CD4-positive, alpha-beta T cell treated with Interleukin-4 for 1 hour (primary cell): ENCODE measurements at places on chromosomes 12 and 14.
A peak's percentile ranks its signal among the peaks of the same experiment; 100 is the strongest.

DNA sequence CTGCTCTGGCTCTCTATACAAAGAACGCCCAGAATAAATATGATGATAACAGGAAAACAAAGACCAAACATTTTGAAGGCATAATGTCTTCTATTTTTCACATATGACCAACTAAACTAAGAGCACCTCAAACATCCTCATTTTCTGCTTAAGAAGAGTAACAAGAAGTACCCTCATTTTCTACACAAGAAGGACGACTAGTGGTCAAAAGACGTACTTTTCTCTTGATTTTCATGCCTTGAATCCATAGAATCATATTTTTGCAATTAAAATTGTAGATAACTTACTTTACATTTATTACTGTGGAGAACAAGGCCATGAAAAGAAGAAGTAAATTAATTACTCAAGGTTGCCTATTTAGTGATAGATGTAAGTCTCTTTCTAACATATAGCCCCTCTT, 358.6 kb downstream of the DUSP6 start:
- DNase-seq: no peak

DNA sequence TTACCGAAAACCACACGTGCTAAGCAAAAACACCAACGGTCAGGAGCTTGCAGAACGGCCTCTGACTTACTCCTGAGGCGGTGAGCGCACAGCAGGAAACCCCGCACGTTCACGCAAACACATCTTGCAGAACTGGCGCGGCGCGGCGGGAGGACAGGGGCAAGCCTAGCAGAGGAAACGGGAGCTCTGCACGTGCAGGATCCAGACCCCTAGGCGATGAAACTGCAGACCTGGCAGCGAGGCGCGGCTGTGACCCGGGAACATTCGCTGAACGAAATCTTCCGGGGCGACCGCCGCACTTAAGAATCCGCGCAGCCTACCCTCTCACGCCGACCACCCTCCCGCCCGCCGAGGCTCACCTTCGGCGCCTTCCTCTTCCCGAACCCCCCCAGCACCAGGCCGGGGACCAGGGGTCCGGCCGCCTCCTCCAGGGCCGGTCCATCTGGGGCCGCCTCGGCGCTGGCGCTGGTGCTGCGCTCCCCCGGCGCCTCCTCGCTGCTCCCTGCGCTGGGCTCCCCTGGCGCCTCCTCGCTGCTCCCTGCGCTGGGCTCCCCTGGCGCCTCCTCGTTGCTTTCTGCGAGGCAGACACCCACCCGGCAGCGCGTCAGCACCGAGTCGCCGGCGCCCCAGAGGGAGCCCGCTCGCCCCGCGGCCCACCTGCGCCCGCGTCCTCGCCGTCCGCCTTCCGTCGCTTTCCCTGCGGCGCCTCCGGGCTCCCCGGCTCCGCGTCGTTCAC, 615 bp downstream of the DDX51 start:
- DNase-seq: no peak

DNA sequence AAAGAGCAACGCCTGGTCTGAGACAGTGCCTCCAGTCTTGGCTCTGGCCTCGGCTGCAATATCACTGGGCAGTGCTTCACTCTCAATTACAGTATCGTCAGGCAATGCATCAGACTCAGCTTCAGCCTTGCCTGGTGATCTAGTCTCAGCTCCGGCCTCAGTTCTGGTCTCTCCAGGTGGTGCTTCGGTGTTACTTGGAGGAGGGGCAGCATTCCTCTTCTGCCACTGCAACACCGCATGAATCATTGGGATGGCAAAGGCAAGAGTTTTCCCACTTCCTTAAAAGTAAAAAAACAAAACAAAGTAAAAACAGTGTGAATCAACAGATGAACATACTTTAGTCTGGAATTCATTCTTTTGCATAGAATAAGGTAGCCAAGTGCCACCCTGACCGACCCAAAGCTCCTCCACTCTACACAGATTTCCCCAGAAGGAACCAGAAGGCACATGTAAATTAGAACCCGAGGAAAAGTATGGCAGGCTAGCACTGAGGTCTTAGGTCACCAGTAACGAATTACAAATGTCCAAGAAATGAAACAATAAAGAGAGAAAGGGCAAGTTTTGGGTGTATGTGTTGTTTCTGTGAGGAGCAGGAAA, 18.6 kb downstream of the DDX24 start:
- DNase-seq: no peak

- no peak for DNase-seq
Measured at GRCh38 chr12:83796531-83796930, 1109.8 kb downstream of the TMTC2 start.

- DNase-seq: no peak
Measured at GRCh38 chr14:24066496-24067132, 4.7 kb upstream of the CPNE6 start.

- no peak for DNase-seq
Measured at GRCh38 chr14:99604766-99605298, 825 bp upstream of the CCDC85C start.

GRCh38 chr12:31321897-31322228, 4.1 kb downstream of the SINHCAF start:
- no peak for DNase-seq

GRCh38 chr14:32813401-32813800, 125.3 kb upstream of the NPAS3 start:
- DNase-seq: no peak

- DNase-seq: no peak
Measured at GRCh38 chr14:73913256-73913655, 26.6 kb downstream of the ZNF410 start.

DNA sequence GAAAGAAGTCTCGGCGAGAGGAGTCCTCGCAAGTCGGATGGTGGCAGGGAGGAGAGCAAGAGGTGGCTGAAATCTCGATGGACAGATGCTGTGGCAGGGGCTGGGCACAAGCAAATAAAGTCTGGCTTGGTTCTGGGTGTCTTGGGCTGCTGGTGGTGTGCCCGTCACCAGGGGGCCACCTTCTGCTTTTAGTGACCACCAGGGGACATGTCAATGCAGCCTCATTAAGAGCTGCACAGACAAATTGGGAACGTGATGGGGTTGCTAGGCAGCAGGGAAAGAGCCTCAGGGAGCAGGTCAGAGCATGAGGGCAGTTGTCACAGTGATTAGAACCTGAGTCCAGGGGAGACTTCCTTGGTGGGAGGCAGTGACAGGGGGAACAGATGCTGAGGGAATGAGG, 44.0 kb downstream of the LRRC74A start:
- no peak for DNase-seq

DNA sequence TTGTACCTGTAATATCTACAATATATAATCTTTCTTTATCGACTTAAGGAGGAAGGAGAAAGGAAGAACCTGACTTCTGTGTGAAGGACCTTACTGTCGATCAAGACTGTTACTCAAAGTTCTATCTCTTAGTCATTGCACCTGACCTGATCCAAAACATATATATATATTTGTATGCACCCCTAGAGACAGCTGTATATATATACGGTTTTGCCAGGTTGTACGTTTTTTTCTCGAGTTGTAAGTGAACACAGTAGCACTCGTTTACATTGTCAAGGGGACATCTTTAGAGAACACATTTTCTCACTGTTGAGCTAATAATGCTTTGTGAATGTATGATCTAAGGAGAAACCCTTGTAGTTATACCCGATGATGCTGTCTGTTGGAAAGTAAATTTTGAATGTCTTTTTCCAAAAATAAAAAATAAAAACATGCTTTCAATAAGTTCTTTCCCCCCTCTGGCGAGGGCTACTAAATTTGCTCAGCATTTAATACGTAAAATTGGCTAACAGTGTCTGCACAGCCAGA, 536 bp upstream of the SLC35E3 start:
- DNase-seq: no peak

DNA sequence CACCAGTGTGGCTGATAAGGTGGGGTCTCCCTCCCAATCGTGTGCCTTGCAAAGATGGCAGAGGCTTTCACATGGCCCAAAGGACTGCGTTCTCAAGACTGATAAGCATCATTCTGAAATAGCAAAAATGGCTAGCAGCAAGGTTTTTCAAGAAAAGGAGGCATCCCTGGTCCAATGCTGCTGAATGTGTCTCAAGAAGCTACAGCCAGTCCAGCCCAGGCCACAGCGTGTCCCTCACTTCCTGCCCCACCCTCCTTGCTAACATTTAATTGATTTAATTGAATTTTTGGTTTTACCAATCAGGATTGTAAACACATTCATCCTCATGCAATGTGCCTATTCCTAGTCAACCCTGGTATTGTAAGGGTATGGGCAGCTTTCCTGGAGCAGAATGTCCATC, 55.9 kb downstream of the C14orf132 start:
- no peak for DNase-seq

GRCh38 chr14:80428671-80429070, 217.4 kb upstream of the DIO2 start:
- DNase-seq: no peak

DNA sequence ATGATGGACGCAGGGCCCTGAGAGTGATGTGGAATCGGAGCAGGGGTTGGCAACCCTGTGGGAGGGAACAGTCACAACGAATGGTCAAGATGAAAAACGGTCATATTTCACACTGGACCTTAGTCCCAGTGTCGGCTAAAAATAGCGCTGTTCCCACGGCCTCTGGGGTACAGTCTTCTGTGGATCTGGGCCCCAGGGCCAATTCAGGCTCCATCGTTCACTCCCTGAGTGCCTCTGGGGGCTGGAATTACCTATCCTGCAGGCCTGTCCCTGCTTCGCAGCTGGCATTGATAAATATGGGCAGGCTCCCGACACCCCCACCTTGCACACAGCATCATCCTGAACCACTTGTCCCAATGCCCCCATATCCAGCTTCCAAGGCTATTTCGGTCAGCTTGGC, 18.6 kb downstream of the GSC start:
- no peak for DNase-seq

GRCh38 chr14:105315941-105316576, 1.5 kb downstream of the PACS2 start:
- no peak for DNase-seq

- DNase-seq: peak; percentile 13
Measured at GRCh38 chr12:68536885-68537485, 73.7 kb upstream of the RAP1B start.

- DNase-seq: no peak
Measured at GRCh38 chr14:105528586-105529318, 2.4 kb downstream of the TMEM121 start.

GRCh38 chr14:75450381-75451276, 22.8 kb downstream of the JDP2 start:
- DNase-seq: no peak

GRCh38 chr12:51000245-51000644, 25.9 kb downstream of the SLC11A2 start:
- DNase-seq: no peak

GRCh38 chr12:114729731-114730130, 45.8 kb upstream of the TBX3 start:
- no peak for DNase-seq

- DNase-seq: no peak
Measured at GRCh38 chr12:24996820-24997219, 47.9 kb upstream of the BCAT1 start.

- DNase-seq: no peak
Measured at GRCh38 chr12:91098941-91099340, 12.4 kb downstream of the LUM start.

DNA sequence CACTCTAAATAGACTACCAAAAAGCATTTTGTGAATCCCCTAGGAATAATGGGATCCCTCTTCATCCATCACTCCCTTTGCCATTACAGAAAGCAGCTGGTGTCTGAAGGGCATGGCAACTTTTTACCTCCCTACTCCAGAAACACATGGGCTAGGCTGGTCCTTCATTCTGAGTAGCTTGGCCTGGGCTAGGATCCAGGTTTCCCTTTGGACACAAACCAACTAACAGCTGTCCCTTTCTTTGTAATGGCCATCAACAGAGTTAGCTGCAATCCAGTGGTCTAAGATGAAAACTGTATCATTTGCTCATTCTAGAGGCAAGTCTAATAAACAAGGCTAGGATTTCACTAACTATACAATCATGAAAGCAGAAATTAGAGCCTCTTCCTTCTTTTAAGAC, 7.4 kb downstream of the GRIN2B start:
- DNase-seq: no peak

DNA sequence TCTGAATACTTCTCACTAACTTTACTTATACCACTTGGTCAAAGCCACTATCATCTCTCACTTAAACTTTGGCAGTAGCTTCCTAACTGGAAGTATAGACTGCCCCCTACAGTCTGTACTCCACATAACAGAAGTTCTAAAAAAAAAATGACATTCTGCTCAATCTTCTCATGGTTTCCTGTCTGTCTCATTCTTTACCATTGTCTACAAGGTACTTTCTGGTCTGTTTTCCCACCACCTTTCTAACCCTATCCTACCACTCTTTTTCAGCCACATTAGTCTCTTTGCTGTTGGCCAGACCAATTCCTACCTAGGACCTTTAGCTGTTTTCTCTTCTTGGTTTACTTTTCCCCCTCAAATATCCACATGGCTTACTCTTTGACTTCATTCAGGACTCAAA, 14.7 kb downstream of the CPSF6 start:
- no peak for DNase-seq

DNA sequence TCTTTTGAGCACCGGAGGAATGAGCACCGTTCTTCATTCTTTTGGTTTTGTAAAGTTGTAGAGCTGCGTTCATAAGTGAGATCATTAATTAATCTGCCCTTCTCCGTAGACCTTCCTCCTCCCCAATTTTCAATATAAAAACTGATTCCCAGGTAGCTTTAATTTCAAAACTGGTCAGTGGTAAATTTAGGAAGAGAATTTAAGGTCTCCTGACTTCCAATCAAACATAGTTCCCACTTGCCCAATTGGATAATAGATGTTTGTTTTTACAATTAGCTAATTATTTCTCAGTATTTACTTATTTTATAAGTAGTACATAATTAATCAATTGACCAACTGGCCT, 27.2 kb upstream of the YBX3 start:
- DNase-seq: no peak

- DNase-seq: no peak
Measured at GRCh38 chr12:26092346-26093105, 32.3 kb downstream of the BHLHE41 start.

- DNase-seq: no peak
Measured at GRCh38 chr12:63304887-63305316, 153.9 kb upstream of the AVPR1A start.

- no peak for DNase-seq
Measured at GRCh38 chr14:67373347-67373746, 13.2 kb downstream of the EIF2S1 start.

- DNase-seq: no peak
Measured at GRCh38 chr14:90604356-90604755, 207.5 kb downstream of the CALM1 start.

DNA sequence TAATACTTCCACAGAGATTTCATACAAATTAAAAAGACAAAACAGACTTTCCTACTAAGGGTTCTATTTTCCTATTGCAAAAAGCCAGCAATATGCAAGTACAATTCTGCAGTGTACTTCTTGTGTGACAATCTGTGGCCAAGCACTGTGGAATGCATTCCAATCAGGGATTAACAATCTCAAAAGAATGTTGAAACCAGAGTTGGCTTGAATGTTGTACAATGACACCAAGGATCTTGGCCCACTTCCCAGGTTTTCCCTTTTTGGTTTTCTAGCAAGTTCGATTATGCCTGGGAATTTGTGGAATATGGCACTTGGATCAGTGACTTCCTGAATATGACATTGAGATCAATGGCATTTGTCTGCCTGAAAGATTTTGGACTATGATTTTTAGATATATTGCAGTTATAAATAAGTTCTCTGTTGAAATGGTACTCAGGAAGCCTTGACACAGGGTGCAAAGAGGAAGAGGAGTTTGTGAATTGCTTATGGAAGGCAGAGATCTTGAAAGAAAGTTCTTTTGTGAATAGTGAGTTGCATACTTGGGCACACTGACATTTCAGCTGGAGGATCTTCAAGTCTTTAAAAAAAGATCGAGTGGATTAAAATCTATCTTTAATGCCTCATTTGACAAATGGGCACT, 81.4 kb upstream of the FERMT2 start:
- DNase-seq: no peak
